Right forelimb (tissue), 1 donor: ENCODE measurements at places on chromosomes 7 and 10.

- no peak for DNase-seq
These were observed 155.8 kb downstream of the SND1 start for GRCh38 chr7:127807829-127808228.

DNA sequence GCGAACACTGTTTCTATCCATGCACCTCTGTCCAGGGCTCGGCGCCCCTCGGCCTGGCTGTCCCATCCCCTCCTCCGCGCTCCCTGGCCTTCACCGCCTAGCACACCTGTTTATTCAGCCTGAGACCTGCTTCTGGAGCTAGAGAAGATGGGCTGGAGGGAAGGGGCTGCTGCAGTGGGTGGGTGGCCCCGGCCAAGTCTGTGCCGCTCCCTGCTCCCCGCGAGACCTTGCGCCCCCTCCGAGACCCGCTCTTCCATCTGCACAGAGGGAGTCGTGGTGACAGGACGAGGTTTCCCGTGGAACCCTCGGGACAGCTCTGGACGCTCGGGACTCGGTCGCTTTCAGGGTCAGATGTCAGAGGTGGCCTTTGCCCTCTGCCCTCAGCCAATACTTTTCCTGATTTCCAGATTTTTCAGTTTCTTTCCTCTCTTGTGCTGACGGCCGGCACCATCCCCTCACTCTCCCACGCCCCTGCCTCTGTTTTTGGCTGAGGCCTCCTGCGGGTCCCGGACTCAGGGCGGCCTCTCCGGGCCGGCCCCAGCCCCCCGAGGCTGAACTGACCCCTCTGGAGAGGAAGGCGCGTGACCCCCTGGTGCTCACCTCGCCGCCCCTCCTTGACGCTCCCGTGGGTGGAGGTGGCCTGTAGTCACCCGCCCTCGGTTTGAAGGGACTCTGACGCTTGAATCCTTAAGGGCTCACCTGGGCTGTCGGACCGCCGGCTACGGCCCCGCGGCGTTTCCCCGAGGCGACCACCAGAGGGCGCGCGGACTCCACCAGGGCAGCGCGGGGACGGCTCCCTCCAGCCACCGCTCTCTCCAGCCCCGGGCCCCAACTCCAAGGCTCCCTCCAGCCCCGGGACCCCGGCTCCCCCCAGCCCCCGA, 15.6 kb downstream of the SHH start:
- DNase-seq, result peak; percentile 76

GRCh38 chr10:103696411-103697145, 158.8 kb downstream of the SH3PXD2A start:
- DNase-seq, result no peak

- no peak for DNase-seq
These were observed 148.7 kb downstream of the ZMYND11 start for GRCh38 chr10:283916-284356.

- no peak for DNase-seq
These were observed 4.6 kb downstream of the STRA8 start for GRCh38 chr7:135238112-135238744.

- no peak for DNase-seq
These were observed 203.0 kb upstream of the MEOX2 start for GRCh38 chr7:15889507-15889906.

DNA sequence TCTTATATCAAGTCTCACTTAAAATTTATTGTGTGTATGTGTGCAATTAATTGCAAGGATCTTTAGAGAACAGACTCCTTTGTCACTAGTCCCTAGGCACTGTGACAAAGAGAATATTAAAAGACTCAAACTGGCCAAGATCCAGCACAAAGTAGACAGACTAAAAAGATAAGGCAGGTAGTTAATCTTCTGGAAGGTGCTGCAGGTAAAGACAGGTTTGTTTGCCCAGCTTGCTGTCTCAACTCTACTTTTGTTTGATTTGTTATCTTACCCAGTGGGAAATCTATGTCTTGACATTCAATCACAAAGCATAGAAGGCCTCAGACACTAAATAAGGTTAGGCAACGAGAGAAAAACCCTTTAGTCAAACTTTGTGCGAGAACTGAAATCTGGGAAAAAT, 807.9 kb upstream of the LRRN3 start:
- no peak for DNase-seq

DNA sequence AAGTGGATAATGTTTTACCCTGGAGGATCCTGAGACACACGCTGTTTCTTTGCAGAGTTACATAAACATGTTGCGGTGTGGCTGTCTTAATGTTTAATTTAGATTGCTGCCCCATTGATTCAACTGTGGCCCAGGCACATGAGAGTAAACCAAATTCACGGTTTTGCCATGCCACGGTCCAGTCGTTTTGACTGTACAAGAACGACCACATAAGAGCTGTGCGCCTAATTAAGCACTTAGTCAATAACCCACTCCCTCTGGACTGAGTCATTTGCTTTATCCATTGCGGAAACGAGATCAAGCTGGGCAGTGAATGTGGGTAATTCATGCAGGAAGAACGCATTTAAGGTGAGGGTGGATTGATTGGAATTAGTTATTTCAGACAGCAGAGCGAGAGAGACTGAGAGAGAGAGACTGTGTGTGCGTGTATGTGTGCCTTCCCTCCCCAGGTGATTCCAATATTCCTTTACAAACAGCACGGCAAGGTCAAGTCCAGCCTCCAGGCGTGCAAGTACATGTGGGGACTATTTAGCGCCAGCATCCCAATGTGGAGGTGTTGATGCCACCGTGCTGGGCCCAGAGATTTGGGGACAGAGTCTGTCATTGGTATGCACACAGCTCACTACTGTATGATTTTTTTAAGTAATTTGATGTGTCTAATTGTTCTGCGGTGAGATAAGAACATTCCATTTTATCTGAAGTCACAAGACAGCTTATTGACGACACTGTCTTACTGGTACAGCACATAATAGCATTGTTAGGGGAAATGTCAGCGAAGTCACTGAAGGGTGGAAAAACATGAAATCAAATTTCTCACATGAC, 8.4 kb upstream of the TEX36 start:
- DNase-seq, result no peak

DNA sequence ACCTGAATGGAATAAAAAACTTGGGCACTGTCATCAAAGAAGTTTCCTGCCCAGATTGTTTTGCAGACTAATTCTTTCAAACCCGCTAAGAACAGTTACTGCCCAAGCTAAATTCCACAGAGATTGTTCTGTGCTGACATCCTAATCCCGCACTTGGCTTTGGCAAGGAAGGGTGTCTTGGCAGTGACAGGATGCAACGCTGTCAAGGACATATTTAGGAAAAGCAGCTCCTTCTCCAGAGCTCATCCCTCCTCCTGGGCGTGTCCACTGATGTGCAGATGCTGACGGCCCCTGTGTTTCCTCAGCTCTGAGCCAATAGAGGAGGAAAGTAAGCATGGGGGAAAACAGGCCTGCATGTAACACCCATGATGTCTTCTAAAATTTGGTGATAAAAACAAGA, 74.2 kb downstream of the EEPD1 start:
- DNase-seq, result peak; percentile 67

- DNase-seq, result no peak
These were observed 215.0 kb upstream of the SEMA3E start for GRCh38 chr7:83863906-83864305.

DNA sequence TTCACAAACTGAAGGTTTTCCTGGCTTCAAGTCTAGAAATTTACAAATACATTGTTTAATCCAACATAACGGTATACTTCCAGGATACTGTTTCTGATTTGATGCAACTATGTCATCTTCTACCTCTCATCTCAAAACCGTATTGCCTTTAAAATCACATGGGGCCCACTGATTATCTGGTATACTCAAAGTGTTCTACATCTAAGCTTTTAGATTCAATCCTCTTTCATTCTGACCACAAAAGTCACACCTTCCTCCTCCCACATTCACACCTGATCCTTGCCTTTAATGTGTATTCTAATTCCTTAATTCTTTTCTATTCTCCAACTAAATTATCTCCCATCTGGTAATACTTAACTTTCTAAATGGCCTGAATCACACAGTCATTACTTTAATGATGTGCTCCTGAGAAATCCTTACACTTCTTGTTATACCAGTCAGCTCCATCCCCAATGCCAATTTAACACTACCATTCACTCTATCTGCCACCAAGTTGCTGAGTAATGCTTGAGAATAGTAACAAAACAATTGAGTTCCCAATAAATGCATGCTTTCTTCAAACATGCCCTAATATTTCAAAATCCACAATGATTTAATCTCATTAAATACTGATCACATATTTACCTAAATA, 13.0 kb downstream of the ATAD1 start:
- no peak for DNase-seq

GRCh38 chr7:149199234-149199995, 4.1 kb downstream of the ZNF282 start:
- no peak for DNase-seq

DNA sequence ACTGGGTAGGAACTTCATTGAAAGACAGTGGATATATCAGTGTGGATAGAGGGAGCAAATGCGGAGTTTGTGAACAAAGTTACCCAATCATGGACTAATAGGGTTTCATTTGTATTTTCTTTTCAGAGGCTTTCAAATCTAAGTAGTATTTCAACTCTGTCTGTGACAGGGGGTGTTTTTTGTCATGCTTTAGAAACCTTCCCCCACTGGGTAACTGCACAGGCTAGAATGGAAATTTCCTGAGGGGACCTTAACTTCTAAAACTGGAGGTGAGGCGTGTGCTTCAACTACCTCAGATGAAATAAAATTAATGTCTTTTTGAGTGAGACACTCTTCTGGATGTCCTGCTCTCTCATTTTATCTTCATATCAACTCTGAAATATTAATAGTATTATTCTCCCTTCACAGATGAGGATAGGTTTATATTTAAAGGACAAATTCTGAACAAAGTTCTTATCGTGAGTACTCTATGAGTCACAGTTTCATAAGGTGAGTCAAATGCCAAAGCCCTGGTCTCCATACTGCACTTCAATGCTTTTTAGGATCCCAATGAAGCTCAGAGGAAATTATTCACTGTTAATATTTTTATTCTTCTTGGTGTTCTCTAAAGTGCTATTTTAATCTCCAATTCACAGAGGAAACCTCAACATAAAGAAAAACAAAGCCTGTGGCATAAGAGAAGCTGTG, 770.6 kb downstream of the CCSER2 start:
- DNase-seq, result no peak

GRCh38 chr10:101561068-101561915, 26.8 kb downstream of the POLL start:
- peak; percentile 39 for DNase-seq

DNA sequence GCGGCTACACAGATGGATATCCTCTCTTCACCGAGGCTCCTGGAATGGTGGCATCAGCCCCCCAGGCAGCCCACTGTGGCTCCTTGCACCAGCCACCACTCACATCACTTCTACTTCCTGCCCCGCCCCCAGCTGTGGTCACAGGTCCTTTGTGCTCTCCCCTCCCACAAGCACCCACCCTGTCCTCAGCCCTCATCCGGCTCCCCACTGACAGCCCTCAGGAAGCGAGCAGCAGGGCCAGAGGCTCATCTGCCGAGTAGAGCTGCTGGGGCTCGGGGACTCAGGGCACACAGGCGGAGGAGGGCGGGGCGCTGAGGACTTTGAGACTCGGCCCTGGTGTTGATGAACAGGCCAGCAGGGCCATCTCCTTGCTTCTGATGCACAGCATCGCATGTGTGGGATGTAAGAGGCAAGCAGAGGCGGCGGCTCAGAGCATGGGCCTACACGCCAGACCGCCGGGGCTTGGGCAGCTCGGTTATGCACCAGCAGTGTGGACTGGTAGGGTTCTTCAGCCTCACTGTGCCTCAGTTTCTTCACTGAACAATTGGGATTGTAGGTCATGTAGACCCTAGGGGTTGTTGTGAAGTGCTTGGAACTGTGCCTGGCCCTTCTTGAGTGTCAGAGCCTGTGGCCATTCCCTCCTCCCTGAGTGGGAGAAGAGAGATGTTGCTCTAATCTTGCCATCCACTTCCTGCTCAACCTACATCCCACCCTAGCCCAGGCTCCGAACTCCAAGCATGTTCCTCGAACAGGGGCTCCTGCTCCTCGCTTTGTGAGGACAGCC, at the start of gene PRF1:
TSS of gene PRF1 (minus strand) at position 77 of the 784 bp plus-strand sequence. CDS start 1,839 bp downstream, outside the sequence.
- DNase-seq, result no peak

- DNase-seq, result no peak
These were observed 85.9 kb downstream of the FOXL3 start for GRCh38 chr7:375901-376305.

DNA sequence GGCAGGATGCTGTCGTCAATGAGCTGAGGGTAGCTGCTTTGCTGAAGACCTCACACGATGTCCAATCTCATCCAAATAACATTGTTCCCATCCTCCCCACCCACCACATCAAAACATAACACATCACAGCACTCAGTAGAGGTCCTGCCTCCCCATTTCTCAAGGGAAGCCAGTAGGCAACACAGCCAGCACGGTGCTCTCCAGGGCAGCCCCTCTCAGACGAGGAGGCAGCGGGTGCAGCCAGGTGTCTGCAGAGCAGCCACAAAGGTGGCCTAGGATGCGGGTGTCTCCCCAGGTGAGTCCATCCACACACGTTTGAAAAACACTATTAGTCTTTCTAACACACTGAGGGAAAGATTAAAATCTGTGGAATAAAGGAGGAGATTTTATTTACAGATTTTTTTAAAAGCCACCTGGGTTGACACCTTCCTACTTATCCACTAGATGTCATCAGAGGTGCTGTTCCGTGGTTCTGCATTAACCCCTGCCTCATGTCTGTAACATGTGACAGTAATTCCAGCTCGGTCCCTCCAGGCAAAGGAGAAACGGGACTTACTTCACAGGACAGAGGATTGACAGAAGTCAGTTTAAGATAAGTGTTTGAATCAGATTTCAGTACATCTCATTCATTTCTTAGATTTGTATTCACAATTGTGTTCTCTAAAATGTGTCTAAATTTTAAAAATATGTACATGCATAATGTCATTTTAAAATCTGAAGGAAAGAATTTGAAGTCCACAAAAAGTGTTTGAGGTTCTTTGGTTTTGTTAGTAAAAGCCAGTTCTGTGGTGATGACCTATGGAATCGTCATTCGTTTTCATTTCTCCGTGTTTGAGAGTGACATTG, 68.0 kb downstream of the LANCL2 start:
- DNase-seq, result no peak

- no peak for DNase-seq
These were observed 78.0 kb upstream of the ADRB1 start for GRCh38 chr10:113965683-113966082.

DNA sequence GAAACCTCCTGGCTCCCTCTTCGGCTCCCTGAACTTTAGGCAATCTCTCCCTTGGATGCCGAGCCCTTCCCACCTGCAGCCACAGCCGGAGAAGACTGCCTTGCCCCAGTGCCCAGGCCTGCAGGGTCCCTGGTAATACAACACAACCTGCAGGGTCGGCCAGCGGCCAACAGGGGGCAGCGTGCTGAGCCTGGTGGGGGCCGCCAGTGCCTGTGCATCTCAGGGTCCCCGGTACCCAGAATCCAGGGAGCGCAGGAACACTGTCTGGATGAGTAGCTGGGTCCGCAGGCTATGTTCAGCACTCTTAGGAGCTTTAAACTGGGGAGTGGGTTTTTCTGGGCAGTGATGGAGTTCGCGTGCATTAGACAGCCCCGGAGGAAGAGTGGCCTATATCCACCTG, 17.5 kb upstream of the C10orf71 start:
- no peak for DNase-seq

- no peak for DNase-seq
These were observed 26.5 kb upstream of the NRG3 start for GRCh38 chr10:81848514-81848913.

- peak; percentile 68 for DNase-seq
These were observed 60.8 kb upstream of the PPIF start for GRCh38 chr10:79286318-79286951.

- DNase-seq, result no peak
These were observed 14.5 kb downstream of the CFAP46 start for GRCh38 chr10:132927824-132928223.

- no peak for DNase-seq
These were observed 711.3 kb downstream of the GRM8 start for GRCh38 chr7:126541406-126541805.
